ENCODE measurements at places on chromosomes 7 and 10.

DNA sequence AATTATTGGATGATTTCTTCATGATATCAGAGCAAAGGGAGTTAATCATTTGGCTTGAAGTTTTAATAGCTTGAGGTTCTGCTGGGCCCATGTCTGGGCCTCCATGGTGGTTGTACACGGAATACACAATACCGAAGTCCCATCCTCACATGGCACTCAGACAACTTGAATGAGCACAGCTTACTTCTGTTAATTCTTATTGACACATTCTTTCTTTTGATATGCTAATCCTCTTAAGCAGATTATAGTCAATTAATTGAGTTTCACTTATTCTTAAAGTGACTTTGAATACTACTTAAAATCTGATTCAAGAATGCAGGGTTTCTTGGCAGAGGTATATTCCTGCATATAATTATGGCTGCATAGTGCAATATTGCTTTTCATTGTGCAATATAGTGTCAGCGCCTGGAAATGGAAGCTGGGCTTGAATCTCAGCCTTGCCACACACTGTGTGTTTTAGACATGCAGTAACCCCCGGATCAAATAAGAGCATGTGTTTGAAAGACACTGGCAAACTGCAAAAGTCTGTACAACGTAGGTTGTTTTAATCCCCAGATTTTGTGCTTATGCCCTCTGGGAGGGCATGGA is 543.5 kb upstream of the ADARB2 start:
- DNase-seq, result no peak

- no peak for DNase-seq
Measured at GRCh38 chr7:125668321-125668993, 738.8 kb upstream of the POT1 start.

DNA sequence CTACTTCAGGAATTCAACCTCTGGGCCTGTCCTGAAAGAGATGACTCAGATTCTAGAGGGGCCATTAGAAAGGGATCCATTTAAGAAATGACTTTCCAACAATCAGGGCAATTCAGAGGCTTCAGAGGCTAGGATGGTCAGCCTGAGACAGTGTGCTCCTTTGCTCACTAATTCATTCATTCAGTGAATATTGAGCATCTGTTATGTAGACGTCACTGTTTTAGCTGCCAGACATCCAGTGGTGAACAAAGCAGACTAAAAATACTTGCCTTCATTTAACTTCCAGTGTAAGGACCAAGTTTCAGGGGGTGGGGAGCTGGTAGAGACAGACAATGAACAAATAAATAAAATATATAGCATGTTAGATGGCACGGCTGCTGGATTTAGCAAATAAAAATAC is 1.6 kb downstream of the KIAA1217 start:
- DNase-seq, result no peak

- no peak for DNase-seq
Measured at GRCh38 chr10:76618171-76618570, 1019.4 kb downstream of the KCNMA1 start.

DNA sequence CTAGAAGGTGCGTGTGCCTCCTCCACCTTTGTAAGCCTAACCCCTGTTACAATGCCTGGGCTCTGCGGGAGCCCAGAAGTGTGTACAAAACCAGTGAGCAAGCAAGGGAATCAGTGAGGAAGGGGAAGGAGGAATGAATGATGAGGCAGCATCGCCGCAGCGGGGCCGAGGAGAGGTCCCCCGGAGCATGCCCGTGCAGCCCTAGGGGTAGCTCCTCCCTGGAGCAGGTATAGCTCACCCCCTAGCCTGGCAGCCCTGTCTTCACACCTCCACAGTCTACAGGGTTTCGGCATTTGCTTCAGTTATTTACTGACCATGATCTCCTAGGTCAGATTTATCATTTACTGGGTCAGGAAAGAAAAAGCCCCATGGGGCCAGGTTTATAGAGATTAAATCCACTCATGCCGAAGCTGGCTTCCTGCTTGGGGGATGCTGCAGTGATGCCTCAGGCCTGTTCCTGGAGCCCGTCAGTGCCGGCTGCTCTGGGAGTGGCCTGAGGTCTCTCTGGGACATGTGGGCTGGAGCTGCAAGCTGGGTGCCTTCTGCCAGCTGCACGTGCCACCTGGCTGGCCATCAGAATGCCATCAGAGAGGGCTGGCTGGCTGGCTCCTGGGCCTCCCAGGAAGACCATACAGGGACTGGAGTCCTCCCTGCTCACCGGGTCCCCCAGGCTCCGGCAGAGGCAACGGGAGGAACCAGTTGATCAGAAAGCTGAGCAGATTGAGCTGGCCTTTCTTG is 138.9 kb downstream of the GRK5 start:
- no peak for DNase-seq

GRCh38 chr7:121371883-121372282 is 24.2 kb downstream of the FAM3C start:
- no peak for DNase-seq

Measured in kidney capillary endothelial cell (primary cell).